ENCODE measurements at places on chromosomes 7 and 10.

DNA sequence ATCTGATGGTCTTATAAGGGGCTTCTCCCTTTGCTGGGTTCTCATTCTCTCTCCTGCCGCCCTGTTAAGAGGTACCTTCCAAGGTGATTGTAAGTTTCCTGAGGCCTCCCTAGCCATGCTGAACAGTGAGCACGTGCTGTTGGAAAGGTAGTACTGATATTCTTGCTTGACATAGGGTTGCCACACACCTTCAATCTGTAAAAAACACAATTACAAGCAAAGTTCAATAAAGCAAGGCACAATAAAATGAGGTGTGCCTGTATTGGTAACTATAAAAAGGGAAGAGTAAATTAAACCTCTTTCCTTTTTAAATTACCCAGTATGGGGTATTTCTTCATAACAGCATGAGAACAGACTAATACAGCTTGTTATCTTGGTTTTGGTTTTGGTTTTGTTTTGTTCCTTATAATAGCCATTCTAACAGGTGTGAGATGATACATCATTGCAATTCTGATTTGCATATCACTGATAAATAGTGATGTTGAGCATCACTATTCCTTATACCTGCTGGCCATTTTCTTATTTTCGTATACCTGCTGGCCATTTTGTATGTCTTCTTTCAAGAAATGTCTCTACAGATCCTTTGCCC is 164.9 kb upstream of the TRIM24 start:
- no peak for DNase-seq

DNA sequence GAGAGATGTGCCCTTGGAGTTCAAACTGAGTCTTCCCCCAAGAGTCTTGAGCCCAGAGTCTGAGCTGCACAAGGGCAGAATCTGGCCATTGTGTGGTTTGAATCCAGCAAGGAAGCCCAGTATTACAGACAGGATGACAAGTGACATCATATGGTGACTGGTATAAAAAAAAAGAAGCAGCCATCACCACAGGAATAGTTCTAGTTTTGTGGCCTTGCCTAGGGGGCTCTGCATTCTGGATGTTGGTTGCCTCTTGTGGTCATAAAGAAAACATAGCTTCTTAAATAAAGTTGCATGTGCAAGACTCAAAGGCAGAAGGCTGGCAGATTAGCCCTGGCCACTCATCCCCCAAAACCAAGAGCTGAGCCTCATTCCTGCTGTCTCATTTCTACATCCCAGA is 16.8 kb upstream of the LRRC72 start:
- no peak for DNase-seq

DNA sequence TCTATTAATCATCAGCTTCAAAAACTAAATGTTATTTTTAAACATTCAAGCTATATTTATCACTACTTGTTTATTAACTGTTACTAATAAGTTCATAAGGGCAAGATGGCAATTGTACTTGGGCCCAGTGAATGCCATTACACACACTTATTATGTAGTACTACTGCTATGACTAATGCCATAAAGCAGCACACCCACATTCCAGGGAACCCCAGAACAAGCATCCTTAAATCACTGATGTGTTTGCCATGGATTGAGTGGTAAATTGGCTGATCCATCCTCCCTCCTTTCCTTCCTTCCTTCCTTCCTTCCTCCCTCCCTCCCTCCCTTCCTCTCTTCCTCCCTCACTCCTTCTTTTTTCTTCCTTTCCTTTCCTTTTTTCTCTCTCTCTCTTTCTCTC is 37.4 kb upstream of the RSU1 start:
- no peak for DNase-seq

DNA sequence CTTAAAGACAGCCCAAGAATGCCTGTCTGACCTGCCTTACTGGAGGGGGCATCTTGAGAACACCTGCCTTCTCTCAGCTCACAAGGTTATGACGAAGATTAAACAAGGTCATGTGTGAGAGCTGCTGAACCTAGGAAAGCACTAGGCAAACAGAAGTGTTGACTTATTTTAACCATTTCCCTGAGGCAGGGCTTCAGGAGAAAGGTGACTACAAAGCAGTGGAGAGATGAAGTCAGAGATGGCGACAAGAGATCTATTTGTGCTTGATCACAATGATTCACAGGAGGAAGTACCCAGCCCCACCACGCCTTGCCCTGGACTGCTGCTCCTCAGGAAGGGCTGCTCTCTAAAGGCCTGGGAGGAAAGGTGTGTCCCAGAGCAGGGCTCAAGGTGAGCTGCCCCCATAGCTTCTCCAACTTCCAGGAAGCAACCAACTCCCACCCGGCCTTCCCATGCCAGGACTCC is 27.8 kb downstream of the STN1 start:
- peak; percentile 93 for DNase-seq

GRCh38 chr10:74988832-74989561 is 122.5 kb upstream of the SAMD8 start:
- DNase-seq: peak; percentile 60

DNA sequence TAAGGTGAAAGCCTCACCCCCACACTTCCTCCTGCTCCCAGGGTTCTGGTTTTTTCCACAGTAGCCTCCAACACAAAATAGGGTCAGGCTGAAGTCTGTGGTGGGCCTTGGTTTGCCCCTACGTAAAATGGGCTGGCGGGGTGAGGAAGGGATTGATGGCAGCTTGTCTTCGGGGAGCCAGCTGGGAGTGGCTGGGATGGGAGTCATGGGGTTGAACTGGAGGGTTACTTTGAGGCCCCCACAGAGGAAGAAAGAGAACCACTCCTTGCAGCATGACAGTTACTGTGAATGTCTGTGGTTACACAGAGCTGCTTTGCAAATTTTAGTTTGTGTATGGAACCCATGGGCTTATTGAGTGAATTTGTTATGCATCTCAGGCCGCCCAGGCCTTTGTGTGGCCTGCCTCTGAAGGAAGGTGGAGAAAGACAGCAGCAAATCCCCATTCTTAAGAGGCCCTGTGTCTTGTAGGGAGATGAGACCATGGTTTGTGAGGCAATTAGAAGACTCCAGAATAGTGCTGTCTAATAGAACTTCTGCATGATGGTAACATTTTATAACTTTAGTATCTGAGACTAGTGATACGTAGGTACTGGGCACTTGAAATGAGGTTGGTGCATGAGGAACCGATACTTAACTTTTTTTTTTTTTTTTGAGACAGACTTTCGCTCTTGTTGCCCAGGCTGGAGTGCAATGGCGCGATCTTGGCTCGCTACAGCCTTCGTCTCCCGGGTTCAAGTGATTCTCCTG is 8.1 kb downstream of the TRIM8 start:
- DNase-seq: no peak

DNA sequence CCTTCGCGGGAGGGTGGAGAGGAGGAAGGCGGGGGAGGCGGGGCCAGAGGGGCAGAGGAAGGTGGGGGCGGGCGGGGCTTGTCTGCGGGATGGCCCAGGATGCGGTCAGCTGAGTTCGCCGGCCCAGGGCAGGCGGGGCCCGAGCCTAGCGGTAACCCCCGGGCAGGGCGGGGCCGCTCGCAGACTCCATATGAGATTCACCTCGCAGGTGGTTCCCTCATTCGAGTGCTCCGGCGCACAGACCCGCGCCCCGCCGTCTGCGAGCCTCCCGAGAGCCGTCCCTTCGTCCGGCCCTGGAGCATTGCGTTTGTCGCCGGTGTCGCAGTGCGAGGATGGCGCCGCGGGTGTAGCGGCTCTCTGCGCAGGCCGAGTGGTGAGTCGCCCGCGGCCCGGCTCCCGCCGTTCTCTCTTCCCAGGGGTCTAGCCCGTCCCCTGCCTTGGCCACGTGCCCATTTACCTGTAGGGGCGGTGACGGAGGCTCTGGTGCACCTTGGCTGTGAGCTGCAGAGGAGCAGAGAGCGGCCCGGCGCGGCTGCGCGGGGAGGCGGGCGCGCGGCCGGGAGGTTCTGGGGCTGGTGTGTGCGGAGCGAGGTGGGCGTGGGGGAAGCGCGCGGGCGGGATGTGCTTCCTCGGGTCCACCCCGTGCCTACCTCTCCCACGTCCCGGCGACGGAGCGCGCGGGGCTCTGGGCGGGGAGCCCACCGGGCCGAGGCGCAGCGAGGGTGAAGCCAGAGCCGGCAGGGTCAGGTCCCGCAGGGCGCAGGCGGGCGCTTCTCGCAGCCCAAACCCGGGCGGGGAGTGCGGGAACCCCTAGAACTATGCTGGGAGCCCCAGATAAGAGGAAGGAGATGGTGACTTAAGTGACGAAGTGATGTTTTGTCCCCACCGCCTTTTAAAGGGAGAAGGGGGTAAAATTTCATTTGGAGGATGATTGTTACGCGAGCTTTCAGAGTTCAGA is at the start of gene UPP1:
Gene UPP1, plus strand, starts transcription at position 220 of the 958 bp plus-strand sequence. CDS start 5,519 bp downstream, outside the sequence.
- peak; percentile 98 for DNase-seq

GRCh38 chr7:133763076-133763640 is 364.0 kb upstream of the LRGUK start:
- DNase-seq: no peak

GRCh38 chr7:37832194-37832593 is 16.2 kb upstream of the NME8 start:
- DNase-seq: peak; percentile 18

DNA sequence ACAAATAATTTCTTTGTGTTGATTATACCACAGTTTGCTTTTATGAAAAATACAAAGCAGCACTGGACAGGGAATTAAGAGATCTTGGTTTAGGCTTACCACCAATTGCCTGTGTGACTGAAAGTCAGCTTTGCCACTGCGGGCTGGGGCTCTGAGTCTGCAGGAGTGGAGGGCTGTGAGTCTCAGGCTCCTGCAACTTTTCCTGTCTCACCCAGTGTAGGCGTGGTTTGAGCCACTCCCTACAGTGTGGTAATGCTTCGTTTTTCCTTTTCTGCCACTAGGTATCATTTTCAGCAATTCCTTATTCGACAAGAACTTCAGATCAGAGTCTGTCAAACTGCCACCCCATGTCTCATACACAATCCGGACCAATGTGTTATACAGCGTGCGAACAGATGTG is 180.6 kb downstream of the ABCA13 start:
- no peak for DNase-seq

- no peak for DNase-seq
Measured at GRCh38 chr10:121393522-121393921, 204.7 kb downstream of the FGFR2 start.

- DNase-seq: no peak
Measured at GRCh38 chr7:3415861-3416312, 114.8 kb downstream of the SDK1 start.

DNA sequence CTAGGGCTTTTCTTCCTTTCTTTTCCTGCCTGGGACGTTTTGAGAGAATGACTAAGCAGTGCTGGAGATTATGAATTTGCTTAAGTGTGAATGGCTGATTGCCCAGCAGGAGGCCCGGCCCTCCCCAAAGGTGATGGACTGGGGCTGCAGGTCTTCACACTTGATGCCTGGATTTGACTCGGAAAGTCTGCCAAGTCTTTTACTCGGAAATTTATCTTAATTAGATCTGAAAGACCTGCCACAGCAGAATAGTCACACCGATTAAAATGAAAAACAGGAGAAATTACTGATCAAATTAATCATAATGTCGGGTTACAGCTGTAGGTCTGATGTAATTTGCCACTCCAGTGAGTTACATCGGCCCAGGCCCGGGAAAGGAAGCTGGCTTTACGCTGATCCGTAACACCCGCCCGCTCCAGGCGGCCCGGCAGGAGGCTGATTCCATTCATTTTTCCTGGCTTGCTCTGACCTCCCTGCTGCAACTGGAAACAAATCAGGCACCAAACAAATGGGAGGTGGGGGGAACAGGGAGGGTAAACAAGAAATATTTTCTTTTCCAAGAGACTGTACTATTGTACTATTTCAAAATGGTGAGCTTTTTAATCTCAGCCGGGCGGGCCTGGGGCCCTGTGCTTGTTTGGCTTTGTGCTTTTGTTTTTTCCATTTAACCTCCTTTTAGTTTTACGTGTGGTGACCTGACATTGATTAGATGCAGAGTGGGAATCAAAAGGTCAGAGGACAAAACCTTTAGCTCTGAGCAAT is 212.4 kb upstream of the YAE1 start:
- DNase-seq: peak; percentile 56

DNA sequence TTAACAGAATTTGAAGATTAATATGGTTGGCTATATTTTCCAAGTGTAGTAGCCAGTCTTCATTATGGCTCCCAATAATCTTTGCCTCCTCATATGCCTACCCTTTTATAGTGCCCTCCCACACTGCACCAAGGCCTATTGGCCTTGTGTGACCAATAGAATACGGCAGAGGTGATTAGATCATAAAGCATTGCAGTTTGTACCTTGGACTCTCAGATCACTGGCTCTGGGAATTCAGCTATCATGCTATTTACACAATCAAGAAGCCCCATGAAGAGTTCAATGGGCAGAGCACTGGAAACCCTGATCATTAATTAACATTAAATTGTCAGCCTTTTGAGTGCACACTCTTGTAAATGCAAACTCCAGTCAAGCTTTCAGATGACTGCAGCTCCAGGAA is 154.5 kb upstream of the MAGI2 start:
- peak; percentile 65 for DNase-seq

- no peak for DNase-seq
Measured at GRCh38 chr10:95518455-95519452, 42.4 kb downstream of the SORBS1 start.

DNA sequence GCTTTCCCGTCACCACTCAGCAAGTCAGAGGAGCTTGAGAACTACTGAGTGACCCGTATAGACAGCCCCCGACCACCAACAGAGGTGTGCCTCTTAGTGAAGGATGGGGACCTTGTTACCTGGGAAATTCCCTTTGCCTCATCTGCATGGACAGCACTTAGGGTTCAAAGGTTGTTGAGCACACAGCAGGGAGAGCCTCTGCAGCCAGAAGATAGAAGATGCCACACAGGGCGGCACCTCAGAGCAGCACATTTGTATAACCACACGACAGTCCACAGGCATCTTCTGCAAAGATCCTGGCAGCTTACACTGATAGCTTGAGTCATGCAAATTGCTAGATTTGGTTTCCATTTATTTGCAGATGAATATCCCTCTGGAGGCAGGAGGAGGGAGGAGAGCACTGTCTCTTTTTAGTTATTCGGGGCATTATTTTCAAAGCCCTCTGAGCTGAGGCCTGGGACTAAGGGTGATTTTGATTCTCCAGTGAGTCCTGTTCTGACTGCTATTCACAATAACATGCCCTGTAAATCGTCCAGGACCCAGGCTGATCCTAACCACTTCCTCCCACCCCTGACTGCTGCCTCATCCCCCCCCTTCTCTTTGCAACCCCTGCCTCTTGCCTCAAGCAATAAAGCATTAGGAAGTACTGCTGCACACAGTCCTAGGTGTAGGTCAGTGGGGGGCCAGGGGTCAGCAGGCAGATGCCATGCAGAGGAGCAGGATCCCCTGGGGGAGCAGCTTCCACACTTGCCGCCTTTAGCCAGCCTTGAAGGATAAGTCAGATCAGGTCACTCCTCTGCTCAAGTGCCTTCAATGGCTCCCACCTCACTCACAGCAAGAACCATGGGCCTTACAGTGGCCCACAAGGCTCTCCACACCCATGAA is 24.6 kb upstream of the INMT start:
- DNase-seq: peak; percentile 49

GRCh38 chr7:115409682-115410433 is 488.0 kb downstream of the MDFIC start:
- DNase-seq: no peak

Measured in DMS53 (cell line).